ENCODE measurements at places on chromosomes 12 and 14.

GRCh38 chr12:131116468-131117117, 162.9 kb downstream of the ADGRD1 start:
- DNase-seq, result no peak

DNA sequence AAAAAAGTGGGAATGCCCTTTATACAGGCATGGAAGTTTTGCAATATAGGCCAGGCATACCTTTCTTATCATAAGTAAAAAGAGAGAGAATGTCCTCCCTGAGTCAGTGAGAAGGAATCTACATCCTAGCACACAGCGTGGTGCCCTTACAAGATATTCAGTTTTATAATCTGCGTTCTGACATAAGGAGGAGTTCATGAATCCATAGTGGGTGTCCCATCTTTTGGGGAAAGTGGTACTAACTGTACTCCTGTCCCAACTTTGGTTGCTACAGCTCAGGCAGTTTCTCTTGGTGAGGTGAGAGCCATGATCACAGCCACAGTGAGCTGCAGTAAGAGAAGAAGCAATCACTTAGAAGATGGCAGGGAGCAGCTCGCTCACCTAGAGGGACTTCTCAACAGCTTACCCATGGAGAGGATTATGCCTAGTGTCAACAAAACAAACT, 332.9 kb downstream of the BCAT1 start:
- no peak for DNase-seq

- DNase-seq, result no peak
Measured at GRCh38 chr12:48069241-48069640, 36.6 kb downstream of the SENP1 start.

GRCh38 chr14:88551094-88551870, 3.5 kb downstream of the PTPN21 start:
- peak; percentile 82 for DNase-seq

GRCh38 chr12:27915021-27915420, 57.5 kb downstream of the PTHLH start:
- no peak for DNase-seq

DNA sequence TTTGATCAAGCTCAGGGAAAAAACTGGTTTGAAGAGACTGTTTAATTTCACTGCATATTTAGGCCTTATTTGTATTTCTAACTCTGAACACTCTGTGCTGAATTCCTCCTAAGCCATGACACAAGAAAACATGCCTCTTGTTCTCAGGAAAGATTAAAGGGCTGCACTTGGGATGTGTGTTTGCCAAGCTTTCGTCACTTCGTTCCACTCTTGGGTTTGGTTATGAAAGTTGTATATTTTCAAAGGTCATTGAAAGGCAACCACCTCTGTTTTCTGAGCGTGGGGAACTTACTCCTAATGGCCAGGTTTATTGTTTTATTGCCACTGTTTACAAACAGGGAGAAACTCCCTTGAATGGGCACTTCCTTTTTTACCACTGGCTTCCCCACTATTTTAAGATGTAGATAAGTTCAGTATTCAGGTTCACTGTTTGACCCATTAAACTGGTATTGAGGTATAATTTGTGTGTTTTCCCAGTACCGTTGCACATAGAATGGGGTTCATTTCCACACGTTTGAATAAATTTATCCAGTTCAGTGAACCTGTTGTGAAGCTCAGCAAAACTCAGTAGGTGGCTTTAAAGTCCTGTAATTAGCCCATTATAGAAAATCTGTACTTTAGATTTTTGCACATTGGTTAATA, 65.3 kb downstream of the NKX2-1 start:
- DNase-seq, result no peak

All from frontal cortex (tissue), 4 donors.